ENCODE measurements at places on chromosomes 2 and 18.

GRCh38 chr2:226559536-226559935 is 240.1 kb downstream of the IRS1 start:
- no peak for DNase-seq

DNA sequence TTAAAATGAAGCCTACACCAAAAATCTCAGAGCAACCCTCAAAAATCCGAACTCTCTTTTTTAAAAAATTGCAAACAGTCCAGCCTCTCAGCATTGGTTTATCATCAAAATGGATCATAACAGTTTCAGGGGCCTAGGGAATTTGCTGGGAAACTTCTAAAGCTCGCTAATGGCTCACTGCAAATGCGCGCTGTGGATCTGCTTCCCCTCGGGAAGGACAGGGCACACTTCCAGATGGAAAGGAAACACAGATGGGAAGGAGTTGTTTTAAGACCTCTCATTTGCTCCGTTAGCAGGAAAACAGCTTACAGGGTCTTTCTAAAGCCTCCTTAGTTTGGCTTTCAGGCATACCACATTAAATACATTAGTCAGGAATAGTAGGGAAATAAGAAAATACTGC is 27.2 kb downstream of the FECH start:
- DNase-seq: no peak

DNA sequence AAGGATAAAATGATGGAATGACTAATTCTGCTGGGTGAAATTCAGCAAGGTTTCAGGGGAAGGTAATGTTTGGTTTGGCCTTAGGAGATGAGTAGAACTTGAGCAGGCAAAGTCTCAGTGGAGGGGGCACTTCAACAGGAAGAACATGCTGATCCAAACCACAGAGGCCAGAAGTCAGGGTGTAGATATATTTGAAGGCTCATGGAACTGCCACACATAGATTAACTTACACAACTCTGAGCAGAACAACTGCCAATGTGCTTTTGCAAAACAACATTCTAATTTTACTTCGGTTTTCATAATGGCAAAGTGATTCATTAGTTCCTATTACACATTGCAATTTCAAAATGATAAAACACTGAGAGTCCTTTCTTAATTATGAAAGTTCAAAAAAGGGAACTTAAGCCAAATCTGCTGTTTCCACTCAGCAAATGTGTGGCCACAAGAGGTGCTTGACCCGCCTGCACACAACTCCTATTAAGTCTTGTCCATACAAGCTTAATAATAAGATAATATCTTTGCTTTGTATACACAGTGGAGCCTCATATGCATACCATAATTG is 284.8 kb downstream of the MREG start:
- DNase-seq: no peak

GRCh38 chr2:40348665-40349064 is 103.2 kb downstream of the SLC8A1 start:
- DNase-seq: no peak

DNA sequence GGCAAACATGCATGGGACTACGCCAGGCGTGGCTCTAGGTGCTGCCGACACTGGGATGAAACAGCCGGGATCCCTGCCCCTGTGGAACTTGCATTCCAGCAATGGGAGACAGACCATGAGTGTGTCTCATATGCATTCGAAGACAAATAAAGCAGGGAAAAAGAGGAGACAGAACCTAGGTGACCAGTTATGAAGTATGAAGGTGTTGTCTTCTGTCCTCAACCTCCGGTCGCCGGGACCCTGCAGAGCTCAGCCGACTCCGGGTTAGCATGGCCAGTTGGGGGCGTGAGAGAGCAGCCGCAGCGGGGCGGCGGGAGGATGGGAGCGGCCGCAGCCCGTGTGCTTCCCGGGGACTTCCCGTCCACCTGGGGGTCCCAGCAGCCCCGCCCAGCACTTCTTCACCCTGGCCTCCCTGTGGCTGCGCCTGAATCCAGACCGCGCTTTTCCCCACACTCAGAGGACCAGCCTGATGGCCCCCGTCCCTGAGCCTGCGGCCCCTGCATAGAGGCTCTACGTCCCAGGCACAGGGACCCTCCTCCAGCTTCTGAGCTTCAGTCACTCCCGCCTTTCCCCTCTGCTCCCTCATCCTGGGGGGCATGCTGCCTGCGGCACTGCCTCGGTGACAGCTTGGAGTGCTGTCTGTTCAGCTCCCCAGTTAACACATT is 11.4 kb downstream of the ID2 start:
- DNase-seq: no peak

GRCh38 chr2:143732871-143733270 is 603.7 kb downstream of the ARHGAP15 start:
- DNase-seq: no peak

DNA sequence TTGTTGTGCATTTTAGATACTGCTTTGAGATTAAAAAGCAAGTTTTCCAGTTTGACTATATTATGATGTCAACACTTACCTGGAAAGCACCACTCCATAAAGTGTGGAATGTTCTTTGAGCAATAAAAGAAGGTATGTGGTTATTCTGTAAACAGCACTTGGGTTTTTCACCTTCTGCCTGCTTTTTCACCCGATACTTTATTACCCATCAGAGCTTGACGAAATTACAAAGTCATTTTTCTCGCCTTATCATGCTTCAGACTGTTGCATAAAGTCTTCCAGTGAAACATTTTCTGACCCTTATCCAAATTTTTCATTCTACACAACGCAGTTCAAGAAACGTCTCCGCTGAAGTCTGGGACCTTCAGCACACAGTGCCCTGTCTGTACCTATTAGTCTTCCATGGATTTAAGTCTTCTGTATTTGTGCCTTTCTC is 25.2 kb downstream of the CAB39 start:
- DNase-seq: no peak

GRCh38 chr2:54432251-54433015 is 23.7 kb upstream of the SPTBN1 start:
- DNase-seq: no peak

DNA sequence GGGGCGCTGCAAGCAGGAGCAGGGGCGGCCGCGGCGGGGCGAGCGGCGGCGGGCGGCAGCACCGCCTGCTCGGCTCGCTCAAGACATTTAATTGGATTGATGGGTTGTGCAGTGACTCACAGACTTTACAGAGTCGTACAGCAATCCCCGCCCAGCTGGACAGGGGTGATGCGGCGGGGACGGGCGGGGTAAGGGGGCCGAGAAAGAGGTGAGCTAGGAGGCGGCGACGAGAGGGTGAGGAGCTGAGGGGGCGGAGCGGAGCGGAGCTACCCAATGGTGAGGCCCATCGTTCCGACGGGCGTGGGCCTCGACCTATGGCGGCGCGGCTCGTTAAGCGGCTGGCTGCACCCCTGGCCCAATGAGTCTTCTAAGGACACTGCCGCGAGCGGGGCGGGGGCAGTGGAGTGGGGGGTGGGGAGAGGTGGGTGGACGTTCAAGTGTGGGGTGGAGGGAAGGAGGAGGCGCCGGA is 97.1 kb upstream of the SERTAD2 start:
- peak; percentile 86 for DNase-seq

GRCh38 chr2:206442833-206443734 is at the start of gene ADAM23:
TSS of gene ADAM23 (plus strand) at chr2:206443532. CDS start at chr2:206443867, 335 bp downstream.
- DNase-seq: peak; percentile 11

DNA sequence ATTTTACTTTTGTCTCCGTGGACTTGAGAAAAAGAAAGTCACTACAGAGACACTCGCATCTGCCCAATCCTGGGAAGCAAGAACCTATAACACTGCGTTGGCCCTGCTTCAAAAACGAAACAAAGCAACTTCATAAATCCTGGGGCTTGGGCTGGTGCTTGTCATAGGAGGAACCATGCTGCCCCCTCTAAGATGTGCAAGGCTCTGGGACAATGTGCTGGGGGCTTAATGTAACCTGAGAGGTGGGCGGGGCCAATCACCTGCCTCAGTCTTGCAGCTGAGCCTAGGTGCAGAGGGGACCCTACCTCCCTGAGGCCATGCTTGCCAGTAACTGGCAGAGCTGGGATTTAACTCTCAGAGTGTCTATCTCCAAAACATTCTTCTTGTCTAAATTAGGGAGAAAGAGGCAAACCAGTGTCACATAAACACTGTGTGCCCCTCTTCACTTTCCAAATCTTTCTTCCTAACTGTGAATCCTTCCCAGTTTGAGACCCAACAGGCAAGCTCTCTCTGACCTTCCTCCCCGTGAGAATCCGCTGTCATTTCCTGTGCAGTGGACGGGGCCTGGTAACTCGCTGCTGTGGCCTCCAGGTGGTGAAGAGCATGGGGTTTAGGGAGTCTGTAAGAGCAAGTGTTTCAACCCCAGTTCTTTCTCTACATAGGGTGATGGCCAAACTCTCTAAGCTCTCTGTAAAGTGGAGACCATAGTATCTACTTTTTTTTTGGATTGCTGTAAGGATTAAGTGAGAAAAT is 115.1 kb downstream of the ACKR3 start:
- DNase-seq: no peak

- no peak for DNase-seq
These were observed 97.0 kb downstream of the RNF144A start for GRCh38 chr2:7014174-7014640.

DNA sequence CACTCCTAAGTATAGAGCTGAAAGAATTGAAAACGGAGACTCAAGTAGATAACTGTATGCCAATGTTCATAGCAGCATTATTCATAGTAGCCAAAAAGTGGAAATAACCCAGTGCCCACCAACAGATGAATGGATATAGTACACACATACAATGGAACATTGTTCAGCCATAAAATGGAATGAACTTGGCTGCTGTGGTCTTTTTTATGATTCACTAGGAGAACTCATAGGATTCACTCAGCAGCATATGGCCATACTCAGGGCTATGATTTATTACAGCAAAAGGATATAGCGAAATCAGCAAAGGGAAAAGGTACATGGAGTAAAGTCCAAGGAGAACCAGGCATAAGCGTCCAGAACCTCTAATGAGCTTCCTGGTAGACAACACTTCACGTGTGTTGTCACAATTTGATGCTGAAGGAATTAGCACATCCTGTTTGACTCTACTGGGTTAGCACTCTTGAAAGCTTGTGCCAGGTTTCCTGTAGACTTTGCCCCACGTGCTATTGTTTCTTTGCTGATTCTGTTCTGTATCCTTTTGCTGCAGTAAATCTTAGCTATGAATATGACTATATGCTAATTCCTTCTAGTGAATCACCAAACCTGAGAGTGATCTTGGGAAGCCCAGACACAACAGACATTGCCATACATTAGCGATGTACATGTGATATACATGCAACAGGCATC is 15.7 kb downstream of the SPC25 start:
- no peak for DNase-seq

DNA sequence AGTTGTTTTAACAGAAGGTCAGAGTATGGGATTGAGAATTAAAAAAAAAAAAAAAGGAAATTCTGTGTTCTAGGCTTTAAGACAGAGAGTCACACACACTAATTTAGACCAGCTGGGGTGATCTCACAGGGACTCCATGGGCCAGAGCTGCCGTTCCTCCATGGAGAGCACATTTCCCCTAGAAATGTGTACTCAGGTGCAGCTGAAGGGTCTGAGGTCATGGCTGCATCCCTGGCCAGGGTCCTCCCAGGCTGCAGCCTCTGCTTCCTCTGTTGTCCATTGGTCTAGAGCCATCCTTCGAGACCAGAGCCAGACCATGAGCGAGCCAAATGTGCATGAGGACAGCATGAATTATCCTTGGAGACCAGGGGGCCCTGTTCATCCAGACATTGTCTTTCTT is 190.1 kb upstream of the TNP1 start:
- DNase-seq: no peak

GRCh38 chr2:64582774-64583340 is 58.7 kb downstream of the AFTPH start:
- DNase-seq: no peak

GRCh38 chr2:27754138-27754588 is 17.4 kb upstream of the MRPL33 start:
- peak; percentile 56 for DNase-seq

GRCh38 chr2:207421671-207422070 is 108.1 kb upstream of the CREB1 start:
- DNase-seq: no peak

DNA sequence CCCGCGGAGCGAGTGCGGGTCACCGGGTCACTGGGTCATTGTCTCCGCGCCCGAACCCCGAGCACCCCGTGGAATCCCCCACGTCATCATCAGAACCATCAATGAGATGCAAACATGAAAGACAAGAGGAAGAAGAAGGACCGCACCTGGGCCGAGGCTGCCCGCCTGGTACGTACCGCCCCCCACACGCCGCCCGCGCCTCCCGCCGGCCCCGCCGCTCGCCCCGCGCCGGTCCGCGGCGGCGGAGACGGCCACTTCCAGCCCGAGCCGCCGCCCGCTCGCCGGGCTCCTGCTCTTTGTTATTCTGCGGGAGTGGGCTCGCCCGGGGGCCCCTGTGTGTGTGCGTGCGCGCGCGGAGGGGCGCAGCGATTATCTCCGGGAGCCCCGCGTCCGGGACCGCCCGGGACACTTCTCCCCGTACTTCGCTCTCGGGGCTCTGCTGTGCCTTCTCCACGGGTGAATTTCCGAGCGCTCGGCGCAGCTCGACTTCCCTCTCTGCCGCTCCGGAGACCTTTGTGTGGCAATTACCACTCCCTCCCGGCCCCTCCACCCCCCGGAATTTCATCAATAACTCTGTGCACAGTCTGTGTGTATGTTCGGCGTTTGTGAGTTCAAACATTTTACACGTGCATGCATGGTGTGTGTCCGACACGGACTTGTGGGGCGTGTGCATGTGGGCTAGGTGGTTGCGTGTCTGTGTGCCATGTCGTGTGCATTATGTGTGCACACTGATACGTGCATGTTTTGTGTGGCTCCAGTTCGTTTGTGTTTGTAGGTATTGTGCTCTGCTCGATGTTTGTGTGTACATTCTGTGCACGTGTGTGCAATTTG is 714 bp downstream of the ASXL3 start:
- no peak for DNase-seq

DNA sequence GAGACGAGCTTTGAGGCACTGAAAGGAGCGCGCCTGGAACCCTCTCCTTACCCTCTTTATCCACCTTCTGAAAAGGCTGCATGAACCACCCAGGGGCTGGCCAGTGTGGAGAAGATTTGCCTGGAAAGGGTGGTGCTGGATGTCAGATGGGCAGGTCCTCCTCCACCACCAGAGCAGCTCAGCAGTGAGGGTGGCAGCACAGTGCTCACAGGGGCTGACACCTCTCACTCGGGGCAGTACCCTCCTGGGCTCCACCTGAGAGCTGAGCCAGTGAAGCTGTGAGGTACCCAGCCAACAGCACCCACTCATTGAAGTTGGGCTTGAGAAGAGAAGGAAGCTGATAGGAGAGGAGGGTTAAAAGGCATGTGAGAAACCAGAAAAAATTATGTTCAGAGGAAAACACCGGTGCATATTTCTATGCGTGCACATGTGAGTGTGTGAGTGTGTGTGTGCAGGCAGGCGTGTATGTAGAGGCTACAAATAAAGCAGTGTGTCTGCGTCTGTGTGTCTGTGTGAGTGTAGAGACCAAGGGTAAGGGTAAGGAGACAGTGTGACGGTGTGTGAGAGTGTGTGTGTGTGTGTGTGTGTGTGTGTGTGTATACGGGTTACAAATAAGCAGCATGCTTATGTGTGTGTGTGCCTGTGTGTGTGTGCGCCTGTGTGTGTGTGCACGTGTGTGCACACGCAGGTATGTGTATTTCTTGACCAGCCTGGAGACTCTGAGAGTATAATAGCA is 40.7 kb downstream of the TEX44 start:
- no peak for DNase-seq

- no peak for DNase-seq
These were observed 482.3 kb downstream of the TNS1 start for GRCh38 chr2:217520356-217521010.

All from activated CD4-positive, alpha-beta T cell treated with anti-CD3 and anti-CD28 coated beads, Interleukin-2, amount 50 U/mL, for 24 hours (primary cell).